ENCODE measurements at places on chromosomes 11 and 22. TPM values are rescaled to one million over a fixed set of nuclear protein-coding genes. Genes with fewer than 3 reads are reported as not detected.

DNA sequence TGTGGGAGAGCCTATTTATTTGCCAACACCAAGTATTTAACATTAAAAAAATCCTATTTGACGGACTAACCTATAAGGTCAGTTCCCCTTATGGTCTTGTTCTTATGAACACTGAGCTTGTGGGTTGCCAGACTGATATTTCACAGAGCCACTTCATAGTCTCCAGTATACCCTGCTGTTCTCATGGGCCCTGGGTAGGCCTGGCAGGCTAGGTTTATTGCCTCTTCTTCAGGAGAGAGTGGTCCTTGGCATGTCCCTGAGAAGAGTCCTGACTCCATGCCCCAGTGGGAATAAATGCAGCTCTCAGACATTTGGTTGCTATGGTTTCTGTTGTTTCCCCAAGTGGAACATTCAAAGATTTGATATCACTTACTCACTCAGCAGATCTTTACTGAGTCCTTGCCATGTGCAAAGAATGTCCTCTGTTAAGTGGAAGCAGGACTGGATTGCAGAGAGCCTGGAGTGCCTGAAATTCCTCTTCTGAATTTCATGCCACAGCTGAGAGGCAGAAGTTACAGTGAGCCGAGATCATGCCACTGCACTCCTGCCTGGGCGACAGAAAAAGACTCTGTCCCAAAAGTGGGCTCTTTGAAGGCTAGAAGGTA lies 15.7 kb downstream of the SLC5A1 start:
- no peak for DNase-seq
- H3K27ac ChIP-seq = no peak overlapping the region
- no peak overlapping the region for H3K4me3 ChIP-seq
- no peaks in the 10 kb centered on the region for H3K4me1 ChIP-seq
- peaks cover 4% of the 10 kb centered on the region for H3K27me3 ChIP-seq

DNA sequence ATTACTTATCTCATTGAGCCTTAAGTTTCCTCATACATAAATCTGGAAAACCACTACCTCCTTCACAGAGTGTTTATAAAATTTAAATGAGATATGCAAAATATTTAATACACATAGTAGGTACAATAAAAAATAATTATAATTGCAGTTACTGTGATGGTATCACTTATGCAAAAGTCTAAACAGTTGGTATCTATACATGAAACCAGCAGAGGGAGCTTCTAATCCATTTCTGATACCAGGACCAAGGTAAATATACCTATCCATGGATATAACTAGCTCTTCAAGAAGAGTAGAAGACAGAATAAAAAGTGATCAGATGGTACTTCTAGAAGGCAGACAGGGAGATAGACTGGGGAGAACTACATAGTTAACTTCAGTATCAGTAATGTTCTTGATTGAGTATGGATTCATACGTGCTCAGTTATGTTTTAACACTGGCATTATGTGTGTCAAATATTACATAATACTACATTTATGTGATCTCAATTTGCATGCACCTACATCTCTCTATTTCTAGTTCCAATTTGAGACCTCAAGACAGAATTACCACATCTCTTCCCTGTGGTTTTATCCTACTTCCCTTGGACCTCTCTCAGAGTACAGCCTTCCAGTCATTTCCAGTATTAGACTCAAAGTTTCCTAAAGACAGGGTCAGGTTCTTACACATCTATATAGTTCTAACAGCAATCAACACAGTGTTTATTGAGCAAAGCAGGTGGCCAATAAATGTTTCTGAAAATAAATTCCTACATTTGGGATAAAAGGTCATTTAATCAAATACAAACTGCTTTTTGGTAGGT lies 13.7 kb upstream of the TSG101 start:
- DNase-seq = no peak
- no peak overlapping the region for H3K4me3 ChIP-seq
- H3K27me3 ChIP-seq = no peaks in the 10 kb centered on the region
- no peak overlapping the region for H3K27ac ChIP-seq
- peaks cover 9% of the 10 kb centered on the region for H3K36me3 ChIP-seq

- no peaks in the 10 kb centered on the region for H3K36me3 ChIP-seq
- H3K4me3 ChIP-seq = no peak overlapping the region
- H3K27me3 ChIP-seq = peaks cover 3% of the 10 kb centered on the region
These were observed 27.1 kb downstream of the OR10A6 start for GRCh38 chr11:7903940-7904339.

GRCh38 chr11:107830915-107831540 lies 27.6 kb downstream of the SLC35F2 start:
- no peaks in the 10 kb centered on the region for H3K4me1 ChIP-seq
- no peak for DNase-seq
- no peaks in the 10 kb centered on the region for H3K27me3 ChIP-seq

DNA sequence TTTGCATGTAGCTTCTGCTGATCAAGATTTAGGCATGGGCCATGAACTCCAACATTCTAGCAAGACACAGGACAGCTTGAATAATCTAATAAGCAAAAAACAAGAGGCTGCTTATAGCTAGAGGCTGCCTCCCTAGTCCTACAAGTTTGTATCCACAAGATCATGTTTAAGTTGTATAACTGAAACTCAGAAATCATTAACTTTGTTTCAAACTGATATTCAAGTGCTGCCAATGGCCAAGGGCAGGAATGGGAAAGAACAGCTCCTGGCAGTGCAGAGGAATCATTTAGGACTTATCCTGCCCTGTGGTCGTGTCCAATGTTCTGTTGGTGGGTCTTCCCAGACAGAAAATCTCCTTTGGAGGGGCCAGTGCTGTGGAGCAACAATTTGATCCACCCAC lies 209.6 kb upstream of the DDI1 start:
- no peak overlapping the region for H3K4me3 ChIP-seq
- H3K4me1 ChIP-seq = no peaks in the 10 kb centered on the region

Gene NTM
- 108 TPM for total RNA-seq

Gene OR51B2
- total RNA-seq = not detected

Gene ADAMTS8
- total RNA-seq = 0.20 TPM

Gene ABTB2
- total RNA-seq = 12.2 TPM
